ENCODE measurements at places on chromosomes 2 and 18.

- DNase-seq = peak; percentile 37
Observed at GRCh38 chr2:88659538-88659915, 31.9 kb upstream of the RPIA start.

DNA sequence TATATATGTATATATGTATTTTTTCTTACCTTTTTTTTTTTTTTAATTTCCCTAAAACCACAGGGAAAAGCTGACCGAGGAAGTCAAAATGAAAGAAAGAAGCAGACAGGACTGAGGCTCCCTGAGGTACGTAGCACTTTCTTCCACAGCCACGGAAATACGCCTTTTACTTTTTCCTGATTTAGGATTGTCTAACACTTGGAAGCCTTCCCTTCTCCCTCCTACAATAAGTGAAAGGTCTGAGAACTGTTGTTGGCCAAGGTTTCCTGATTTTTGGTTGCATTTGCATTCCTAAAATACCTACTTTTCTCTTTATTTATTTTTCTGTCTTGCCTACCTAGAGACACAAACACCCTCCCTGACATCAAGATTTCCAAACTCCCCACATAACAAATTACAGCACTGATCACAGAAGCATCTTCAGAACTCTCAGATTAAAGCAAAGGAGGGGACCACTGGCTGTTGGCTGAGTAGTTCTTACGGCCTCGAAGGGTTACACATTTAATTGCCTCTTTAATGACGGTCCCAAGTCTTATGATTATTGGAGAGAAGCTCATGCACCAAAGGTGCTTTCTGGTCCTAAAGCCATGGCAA, 778.5 kb upstream of the FANCL start:
- DNase-seq = no peak

DNA sequence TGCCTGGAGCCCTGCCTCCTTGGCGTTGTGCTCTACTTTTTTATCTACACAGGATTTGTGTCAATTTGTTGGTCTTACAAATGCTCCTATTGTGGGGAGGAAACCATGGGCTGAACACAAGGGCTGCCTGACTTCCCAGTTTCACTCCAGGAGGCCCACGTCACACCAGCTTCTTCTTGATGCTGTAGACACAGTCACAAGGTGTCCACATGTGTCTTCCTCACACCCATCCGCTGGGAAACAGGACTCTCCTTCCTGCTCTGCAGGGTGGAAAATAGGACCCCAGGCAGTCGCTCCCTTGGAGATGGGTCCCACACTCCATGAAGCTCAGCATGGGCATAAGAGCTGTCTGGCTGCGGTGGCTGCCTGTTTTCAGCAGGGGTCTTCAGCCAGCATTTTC, 468.2 kb downstream of the EPHA4 start:
- no peak for DNase-seq

DNA sequence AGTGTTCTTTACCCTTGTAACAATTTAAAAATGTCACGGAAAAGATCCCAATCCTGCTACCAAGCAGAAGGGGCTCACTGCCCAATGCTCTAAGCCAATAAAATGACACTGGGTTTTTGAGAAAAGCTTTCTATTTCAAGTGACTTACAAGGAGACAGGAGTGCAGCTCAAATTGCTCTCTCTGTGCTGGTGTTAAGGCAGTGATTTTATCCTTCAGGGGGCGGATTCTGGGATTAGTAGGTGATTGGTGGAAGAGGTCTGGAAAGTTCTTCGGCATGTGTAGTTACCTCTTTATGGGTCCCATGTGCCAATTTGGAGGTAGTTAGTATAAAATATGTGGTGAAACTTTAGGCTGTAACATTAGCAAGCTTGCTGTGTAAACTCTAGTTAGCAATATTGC, 27.4 kb upstream of the MCM6 start:
- no peak for DNase-seq

GRCh38 chr2:235078914-235079472, 127.2 kb downstream of the SH3BP4 start:
- no peak for DNase-seq

DNA sequence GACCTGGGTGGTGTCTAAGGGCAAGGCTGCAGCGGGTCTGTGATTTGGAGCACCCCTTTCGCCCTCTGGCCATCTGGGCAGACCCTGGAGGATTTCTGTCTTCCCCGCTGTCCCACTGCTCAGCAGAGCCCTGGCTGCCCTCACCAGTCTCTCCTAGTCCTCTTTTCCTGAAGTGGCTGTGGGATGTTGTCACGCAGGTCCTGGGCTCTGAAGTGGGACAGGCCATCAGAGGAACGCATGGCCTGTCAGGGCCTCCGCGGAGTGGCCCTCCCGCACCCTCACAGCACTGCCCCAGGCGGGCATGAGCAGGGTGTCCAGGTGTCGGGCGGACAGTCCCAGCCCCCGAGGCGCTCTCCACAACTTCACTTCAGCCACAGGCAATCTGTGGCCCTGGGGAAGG, 1.1 kb upstream of the TMEM185B start:
- no peak for DNase-seq

DNA sequence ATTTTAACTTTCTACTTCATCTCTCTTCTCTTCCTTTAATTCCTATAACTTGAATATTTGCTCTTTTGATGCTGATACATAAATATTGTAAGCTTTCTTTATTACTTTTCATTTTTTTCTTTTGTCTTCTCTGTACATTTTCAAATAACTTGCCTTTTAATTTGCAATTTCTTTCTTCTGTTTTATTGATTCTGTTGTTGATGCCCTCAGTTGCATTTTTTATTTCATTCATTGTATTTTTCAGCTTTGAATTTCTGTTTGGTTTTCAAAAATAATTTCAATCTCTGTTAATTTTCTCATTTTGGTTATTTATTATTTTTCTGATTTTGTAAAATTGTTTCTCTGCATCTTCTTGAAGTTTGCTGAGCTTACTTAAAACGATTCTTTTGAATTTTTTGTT, 47.0 kb downstream of the AQP4 start:
- no peak for DNase-seq

GRCh38 chr2:21687589-21687988, 563.8 kb downstream of the TDRD15 start:
- DNase-seq = no peak

DNA sequence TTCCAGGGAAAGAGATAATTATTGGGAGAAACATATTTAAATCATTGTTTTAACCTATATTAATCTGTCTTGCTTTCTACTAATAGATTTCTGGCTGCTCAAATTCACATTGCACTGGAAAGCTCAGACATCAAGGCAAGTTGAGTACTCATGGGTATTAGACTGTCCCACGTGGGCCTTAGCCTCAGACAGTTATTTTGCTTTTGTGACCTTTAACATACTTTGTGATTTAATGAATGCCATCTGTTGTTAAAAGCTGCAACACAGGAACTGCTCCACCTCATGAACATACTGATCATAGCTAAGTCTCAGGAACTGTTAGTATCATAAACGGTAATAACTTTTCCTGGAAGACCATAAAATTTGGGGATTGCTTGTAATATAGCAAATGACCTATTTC, 2.7 kb upstream of the LCT start:
- peak; percentile 62 for DNase-seq

- DNase-seq = no peak
Observed at GRCh38 chr2:159381574-159381973, 95.1 kb upstream of the WDSUB1 start.

DNA sequence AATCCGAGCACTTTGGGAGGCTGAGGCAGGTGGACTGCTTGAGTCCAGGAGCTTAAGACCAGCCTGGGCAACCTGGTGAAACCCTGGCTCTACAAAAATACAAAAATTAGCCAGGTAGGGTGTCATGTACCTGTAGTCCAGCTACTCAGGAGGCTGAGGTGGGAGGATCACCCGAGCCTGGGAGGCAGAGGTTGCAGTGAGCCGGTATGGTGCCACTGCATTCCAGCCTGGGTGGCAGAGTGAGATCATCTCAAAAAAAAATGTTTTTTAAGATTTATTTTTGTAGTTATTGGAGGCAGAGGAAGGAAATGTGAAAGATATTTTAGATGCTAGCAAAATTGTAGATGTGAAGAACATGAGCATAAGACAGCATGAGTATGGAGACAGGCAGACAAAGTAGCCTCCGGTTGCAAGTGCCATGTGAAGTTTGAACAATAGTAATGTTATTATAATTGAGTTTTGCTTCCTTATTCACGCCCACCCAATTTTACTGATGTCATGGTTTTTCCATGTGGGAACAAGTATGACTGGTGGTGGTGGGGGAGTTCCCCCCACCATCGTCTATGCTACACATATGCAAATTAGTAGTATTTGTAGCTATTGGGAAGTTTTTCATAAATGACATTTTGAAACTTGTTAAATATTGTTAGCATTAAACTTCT, 18.0 kb downstream of the REL start:
- DNase-seq = no peak

- no peak for DNase-seq
Observed at GRCh38 chr2:134117676-134118075, 136.2 kb upstream of the MGAT5 start.

DNA sequence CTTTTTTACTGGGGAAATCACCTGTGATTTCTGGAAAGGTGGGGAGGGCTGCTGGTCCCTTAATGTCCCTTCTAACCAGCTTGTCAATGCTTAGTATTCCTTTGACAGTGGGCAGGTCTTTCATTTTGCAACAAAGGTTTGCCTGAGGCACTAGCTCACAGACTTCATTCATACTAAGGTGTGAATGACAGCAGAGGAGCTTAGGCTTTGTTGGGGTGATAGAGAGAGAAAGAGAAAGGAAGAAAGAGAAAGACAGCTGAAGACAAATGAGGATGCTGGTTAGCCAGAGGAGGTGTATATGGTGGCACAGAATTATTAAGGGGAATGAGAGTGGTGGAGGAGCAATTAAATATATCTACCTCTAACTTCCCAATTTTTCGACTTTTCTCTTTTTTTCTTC, 28.9 kb upstream of the GTF2A1L start:
- DNase-seq = no peak

DNA sequence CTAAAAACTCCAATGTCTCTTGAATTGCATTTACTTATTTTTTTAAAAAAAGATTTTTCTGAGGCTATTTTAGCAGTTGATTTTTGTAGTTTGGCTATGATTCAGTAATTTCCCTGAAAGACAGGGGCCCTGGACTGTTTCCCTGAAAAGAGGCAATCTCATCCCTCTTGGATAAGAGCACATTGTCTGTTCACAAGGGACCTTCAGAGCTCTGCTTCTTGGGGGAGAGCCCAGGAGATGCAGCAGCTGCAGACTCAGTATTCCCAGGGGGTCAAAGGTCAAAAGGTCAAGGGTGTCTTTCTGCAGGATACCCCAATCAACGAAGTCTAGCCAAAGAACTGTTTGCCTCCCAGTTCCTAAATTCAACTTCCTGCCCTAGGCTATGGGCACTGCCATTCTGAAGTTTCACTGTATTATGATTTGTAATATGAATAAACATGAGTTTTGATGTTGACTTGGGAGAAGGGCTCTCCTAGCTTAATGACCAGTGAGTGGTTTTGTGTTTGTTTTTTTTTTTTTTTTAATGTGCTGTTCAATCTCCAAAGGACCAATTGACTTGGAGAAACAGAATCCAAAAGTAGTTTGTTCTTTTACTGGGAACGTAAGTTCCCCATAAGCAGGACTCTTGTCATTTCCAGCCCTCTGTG, 157.0 kb upstream of the SERPINE2 start:
- no peak for DNase-seq

DNA sequence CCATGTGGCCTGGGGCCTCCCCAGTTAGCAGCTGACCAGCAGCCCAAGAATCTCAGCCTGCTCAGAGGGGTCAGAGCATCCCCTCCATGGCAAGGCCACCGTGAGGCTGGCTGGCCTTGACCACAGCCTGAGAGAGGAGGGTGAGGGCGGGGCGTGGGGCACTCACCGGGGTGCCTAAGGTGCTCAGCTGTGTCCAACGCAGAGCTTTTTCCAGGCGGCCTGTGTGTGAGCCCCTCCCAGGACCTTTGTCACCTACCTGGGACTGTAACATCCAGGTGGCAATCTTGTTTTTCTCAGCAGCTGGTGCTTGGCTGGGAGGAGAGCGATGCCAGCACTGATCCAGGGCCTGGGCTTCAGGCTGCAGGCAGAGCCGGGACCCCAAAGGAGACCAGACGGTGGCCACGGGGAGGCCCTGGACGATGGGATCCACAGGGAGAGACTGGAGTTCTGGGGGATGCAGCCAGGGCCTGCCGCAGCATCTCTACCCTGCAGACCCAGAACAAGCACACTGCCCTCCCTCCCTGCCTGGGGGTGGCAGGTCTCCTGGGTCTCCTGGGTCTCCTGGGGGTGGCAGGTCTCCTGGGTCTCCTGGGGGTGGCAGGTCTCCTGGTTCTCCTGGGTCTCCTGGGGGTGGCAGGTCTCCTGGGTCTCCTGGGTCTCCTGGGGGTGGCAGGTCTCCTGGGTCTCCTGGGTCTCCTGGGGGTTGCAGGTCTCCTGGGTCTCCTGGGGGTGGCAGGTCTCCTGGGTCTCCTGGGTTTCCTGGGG, 12.3 kb downstream of the SNED1 start:
- no peak for DNase-seq

DNA sequence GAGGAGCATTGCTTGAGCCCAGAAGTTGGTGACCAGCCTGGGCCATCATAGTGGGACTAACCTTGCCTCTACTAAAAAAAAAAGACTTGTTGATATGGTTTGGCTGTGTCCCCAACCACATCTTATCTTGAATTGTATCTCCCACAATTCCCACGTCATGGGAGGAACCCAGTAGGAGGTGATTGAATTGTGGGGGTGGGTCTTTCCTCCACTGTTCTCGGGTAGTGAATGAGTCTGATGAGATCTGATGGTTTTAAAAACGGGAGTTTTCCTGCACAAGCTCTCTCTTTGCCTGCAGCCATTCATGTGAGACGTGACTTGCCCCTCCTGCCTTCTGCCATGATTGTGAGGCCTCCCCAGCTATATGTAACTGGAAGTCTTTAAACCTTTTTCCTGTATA, 47.0 kb downstream of the PROC start:
- no peak for DNase-seq

DNA sequence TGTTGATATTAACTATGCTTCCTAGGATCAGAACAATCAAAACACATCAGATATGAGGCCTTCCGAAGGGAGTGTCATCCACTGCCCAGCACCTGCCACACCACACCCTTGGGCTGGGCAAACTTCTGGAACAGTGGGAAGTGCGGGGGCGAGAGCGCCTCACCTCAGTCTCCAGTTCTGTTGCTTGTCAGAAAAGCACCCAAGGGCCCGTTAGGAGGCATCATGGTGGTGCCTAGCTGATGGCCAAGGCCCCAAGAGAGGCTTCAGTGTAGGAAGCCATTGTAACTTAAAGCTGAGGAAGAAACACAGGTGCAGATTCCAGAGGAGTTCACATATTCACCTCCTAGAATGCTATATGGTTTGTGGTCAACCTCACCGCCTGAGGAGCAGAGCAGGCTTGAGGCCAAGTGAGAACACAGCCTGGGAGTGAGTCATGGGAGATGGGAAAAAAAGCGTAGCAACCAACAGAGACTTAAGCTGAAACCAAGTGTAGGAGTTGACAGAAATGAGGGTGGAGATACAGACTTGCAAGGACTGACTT, 85.1 kb upstream of the ATL2 start:
- peak; percentile 80 for DNase-seq

GRCh38 chr2:192443831-192444230, 249.1 kb upstream of the TMEFF2 start:
- DNase-seq = no peak

GRCh38 chr18:12973562-12974213, 17.5 kb upstream of the CEP192 start:
- DNase-seq = no peak
